ENCODE measurements at places on chromosomes 3 and 15.

DNA sequence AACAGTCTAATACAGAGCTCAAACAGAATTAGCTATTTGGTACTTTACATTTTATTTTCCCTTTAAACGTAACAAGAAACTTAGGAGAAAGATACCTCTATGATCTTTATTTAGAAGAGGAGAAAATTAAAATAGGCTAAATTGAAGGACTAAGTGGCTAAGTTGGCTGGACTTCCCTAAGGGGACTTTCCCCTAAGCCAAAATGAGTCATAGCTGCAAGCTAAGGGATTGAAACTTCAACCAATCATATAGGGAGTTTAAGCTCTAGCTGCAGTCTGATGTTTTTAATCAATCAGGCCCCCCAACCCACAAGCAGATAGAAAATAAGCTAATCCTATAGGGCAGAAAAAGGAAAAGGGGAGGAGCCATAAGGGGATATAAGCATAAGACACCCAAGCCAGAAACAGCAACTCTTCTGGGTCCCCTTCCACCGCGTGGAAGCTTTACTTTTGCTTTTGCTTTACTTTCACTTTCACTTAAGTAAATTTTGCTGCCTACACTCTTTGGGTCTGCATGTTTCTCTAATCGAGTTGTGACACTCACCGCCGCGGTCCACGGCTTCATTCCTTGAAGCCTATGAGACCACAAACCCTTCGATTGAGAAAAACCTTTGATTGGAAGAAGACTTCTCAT, 1108.5 kb upstream of the EPHA6 start:
- DNase-seq: peak; percentile 6

GRCh38 chr15:85118581-85118980, 136.9 kb downstream of the PDE8A start:
- DNase-seq: no peak

DNA sequence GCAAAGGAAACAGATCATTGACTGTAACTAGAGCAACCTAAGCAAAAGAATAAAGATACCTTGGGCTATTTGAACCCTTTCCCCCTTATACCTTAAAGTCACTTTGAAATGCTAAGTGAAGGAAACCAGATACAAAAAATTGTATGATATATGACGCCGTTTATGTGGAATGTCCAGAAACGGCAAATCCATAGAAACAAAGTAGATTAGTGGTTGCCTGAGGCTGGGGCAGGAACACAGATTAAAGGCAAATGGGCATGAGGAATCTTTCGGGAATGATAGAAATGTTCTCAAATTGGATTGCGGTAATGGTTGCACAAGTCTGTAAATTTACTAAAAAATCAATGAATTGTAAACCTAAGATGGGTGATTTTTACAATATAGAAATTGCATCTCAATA, 160.1 kb upstream of the CCDC54 start:
- DNase-seq: no peak

DNA sequence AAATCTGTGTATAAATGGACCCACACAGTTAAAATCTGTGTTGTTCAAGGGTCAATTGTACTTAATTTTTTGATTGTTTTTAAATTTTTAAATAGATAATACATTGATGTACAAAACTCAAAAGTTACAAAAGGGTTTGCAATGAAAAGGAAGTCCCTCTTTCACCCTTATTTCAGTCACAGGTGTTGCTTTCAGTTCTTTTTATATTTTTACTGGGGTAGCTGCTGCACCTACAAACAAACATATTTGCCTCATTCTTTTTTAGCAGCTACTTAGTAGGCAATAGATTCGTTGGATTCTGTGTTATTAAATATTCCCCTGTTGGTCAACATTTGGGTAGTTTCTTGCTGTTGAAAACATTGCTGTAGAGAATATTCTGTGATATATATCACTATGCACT, 44.4 kb downstream of the PIAS1 start:
- DNase-seq: no peak

DNA sequence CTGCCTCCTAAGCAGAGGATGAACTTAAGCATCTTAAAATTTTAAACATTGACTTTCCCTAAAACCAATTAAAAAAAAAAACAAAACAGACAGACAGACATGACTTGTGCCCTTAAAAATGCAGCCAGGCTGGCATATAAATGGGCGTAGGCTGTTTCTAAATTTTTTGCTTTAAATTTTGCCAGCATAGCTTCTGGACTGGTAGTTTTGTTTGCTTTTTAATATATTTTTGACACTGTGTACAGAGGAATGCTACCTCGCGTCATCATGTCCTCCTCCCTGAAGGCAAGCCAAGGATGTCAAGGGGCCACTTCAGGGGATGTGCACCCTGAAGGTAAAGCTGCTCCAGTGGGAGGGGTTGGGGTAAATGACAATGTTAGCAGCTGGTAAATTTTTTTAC, 134.8 kb downstream of the PGPEP1L start:
- DNase-seq: no peak

DNA sequence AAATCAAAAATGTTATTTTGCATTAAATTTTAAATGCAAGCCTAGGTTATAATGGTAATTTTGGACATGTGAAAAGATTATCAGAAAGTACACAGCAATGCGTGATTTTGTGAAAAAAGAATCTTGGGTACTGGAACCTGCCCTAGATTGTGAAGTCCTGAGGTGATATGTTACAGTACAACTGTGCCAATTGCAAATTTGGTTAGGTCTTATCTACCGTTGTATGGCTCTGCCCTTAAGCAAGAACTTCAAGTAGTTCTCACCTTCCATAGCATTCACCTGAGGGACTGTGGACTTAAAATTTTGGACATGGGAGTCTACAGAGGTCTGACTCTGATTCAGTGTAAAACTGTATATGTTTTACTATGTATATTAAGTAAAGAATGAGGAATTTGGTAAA, 140.2 kb downstream of the PEX5L start:
- no peak for DNase-seq

GRCh38 chr15:61517776-61518175, 288.7 kb upstream of the RORA start:
- DNase-seq: no peak

DNA sequence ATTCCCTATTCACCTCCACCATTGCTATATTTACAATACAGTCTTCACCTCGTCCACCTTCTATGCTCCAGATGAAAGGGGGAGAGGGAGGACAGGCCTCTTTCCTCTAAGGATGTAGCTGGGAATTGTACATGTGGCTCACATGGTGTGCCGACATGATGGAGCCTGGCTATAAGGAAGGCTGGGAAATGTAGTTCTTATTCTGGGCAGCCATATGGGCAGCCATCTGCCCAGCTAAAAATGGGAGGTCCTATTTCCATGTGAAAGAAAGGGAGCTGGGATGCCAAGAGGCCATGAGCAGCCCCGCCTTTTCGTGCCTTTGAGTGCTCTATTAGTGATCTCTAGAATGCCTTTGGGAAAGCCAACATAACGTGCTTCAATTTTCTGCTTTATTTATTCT, 27.1 kb upstream of the MGLL start:
- DNase-seq: no peak

- no peak for DNase-seq
Observed at GRCh38 chr3:127119693-127120464, 73.1 kb upstream of the PRR23E start.

DNA sequence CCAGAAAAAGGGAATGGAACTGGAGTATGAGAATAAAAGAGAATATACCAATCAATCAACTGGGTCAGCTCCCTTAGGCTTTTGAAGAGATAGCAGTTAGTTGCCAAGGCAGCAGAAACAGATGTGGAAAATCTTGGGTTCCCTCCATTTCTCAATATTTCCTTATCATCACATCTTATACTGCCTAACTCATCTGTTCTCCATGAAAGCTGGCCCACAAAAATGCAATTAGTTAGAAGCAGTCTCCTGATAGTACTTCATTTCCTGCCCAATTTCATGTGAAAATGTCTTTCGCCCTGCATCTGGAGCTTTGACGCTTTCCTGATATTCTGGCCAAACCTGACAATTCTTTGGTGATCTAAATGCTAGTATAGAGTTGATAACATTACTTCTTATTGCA, 30.1 kb upstream of the SPTSSB start:
- DNase-seq: no peak

DNA sequence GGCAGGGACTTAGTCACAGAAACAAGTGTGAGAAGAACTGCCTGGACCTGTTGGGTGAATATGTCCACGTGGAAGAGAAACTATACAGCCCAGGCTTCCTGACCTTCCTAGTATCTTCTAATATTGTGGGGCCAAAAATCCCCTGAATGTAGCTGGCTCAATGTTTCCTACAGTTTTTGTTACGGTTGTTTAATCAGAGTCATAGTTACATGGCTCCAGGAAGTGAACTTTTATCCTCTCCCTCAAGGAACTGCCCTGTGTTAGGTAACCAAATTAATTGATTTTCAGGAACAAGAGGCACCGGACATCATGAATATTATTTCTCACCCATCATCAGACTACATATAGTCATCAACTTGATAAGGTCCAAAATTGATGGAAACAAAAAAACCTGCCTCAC, 59.0 kb downstream of the ANXA2 start:
- no peak for DNase-seq

DNA sequence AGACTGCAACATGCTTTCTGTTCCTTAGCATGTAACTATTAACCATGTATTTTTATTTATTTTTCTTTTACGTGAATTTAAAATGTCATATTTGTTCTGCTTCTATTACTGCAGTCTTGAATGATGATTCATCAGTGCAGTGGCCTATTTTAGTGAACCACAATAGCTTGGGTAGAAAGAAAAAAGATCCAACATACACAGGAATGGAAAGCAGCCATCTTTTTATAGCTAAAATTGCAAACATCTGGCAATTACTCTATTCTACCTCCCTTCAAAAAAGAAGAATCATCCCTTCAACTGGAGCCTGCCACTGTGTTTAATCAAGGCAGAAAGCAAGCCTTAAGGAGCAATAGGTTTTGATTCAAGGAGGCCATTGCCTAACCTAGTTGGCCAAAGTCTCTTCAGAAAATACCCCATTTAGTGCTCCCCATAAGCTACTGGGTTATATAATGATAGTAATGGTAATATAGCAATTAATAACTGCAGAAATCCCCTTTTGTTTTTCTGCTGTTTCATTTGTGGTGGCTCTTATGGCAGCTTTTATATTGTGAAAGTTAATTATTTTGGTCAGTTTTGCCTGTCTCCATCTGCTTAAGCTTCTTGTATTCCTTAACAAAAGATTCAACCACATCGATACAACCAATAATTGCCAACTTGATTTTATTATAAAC, 267.3 kb downstream of the LPP start:
- no peak for DNase-seq

- DNase-seq: no peak
Observed at GRCh38 chr3:126402666-126403302, 8.1 kb downstream of the CFAP100 start.

GRCh38 chr3:71045917-71046282, 537.6 kb downstream of the FOXP1 start:
- no peak for DNase-seq

- no peak for DNase-seq
Observed at GRCh38 chr3:123385981-123386380, 62.9 kb downstream of the ADCY5 start.

- DNase-seq: peak; percentile 82
Observed at GRCh38 chr3:37964716-37965115, 25.9 kb upstream of the VILL start.

GRCh38 chr3:45123030-45123429, 23.1 kb downstream of the CDCP1 start:
- DNase-seq: no peak

DNA sequence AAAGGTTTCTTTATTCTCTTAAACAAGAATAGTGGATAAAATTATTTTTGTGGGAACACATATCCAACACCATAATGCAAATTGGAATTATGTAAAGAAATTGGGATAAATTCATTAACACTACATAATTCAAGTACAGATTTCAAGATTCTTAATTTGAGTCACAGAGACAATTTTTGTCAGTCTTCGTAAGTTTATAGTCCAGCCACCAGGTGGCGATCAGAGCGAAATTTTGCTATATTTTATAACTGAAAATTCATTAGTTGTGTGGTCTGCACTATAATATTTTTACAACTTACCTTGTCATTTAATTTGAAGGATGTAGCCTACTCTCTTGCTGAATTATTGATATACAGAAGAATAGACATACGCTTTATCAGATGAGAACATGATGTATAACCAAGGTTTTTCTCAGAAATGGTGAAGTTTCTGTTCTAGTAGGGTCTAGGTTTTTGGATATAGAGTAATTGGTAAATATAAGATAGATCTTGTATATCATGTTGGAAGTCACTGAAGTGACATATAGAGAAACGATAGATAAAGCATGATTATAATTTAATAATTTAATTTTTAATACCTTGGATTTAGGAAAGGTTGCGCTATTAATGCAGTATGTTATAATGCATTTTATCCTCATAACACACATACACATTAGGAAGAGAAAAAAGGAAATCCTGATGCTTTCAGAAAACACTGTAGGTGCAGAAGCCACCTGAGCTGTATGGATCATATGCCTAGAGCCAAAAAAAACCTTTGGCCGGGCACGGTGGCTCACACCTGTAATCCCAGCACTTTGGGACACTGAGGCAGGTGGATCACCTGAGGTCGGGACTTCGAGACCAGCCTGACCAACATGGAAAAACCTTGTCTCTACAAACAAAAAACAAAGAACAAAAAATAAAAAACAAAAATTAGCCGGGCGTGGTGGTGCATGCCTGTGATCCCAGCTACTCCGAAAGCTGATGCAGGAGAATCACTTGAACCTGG, 31.7 kb downstream of the PLSCR4 start:
- no peak for DNase-seq

- DNase-seq: no peak
Observed at GRCh38 chr3:51004235-51004634, 329.5 kb downstream of the DOCK3 start.

DNA sequence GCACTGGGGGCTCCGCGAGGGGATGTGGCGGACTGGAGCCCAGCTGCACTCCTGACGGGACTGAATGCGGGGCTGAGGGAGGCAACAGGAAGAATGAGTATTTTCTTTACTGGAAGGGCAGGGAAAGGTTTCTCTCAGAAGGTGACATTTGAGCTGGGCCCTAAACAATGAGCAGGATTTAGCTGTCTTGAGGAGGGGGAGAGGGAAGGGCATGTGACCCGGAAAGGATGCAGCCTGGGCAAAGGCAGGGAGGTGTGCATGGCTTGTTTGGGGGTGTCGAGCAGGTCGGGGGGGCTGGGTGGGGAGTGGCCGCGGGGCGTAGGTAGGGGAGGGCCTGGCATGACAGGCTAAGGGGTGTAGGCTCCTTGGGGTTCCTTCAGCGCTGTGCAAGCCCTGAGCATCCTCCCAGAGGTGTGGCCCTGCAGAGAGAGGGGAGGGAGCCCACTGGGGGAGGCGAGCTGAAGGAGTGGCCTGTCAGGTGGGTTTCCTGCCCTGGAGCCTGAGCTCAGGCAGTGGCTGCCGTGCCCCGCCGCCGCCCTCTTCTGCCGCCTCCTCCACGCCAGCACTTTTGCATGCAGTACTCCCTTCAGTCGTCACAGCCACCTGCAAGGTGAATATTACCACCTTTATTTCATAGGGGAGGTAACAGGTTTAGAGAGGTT, 17.2 kb upstream of the ANKDD1A start:
- no peak for DNase-seq

DNA sequence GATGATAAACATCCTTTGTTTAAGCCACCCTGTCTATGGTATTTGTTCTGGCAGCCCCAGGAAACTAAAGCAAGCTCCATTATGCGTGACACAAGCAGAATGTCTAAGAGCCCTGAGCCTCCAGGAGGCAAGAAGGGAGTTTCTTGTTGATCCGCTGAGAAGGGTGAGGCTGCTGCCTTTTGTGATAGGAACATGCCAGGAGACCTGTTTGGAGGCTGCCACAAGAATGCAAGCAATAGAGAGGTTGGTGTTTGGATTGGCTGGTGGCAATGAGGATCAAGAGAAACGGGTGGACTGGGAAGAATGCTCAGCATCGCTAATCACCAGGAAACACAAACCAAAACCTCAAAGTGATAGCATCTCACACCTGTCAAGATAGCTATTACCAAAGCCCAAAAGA, 104.8 kb downstream of the ASB7 start:
- DNase-seq: no peak
